ENCODE measurements at places on chromosomes 13 and 19. TPM values are rescaled to one million over a fixed set of nuclear protein-coding genes. Genes with fewer than 3 reads are reported as not detected.

Gene PLPPR2
- total RNA-seq, result 61.4 TPM

Gene GIPC1
- total RNA-seq, result 123 TPM

Gene FCAR
- total RNA-seq, result not detected

Gene BST2
- total RNA-seq, result 151 TPM

Gene TNFAIP8L1
- total RNA-seq, result 0.64 TPM

Gene FGF21
- not detected for total RNA-seq

Gene PCDH8
- not detected for total RNA-seq

Gene IPO5
- 49.5 TPM for total RNA-seq

Gene CILP2
- total RNA-seq, result not detected

Gene ZNF540
- not detected for total RNA-seq
